Activated CD4-positive, alpha-beta memory T cell treated with anti-CD3 and anti-CD28 coated beads, Interleukin-2, amount 10 ng/mL, durations not matched to agents 7 days and 5 days (primary cell): ENCODE measurements at places on chromosomes 2 and 18. TPM values are rescaled to one million over a fixed set of nuclear protein-coding genes. Genes with fewer than 3 reads are reported as not detected.

GRCh38 chr2:2244508-2244907, 86.6 kb downstream of the MYT1L start:
- no peaks in the 10 kb centered on the region for H3K27me3 ChIP-seq
- no peaks in the 10 kb centered on the region for H3K36me3 ChIP-seq
- no peaks in the 10 kb centered on the region for H3K4me1 ChIP-seq
- H3K27ac ChIP-seq, result no peak overlapping the region
- no peak overlapping the region for H3K4me3 ChIP-seq

DNA sequence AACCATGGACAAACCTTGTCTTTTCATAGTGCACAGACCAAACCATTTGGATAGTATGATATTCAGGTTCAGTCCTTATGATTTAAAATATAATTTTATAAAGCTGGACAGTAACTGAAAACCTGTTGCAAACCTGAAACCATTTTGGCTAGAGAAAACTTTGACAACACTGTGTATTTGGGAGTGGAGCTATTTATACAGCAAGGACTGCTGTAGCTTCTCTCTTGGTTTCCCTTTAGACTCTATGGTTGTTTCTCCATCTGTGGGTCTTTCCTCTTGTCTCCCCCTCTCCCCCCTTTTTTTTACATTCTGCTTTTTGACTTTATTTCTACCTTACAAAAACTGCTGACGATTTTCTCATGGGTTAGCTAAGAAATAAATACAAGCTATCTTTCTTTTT, 581.7 kb downstream of the SLC4A3 start:
- H3K27me3 ChIP-seq, result no peaks in the 10 kb centered on the region
- no peaks in the 10 kb centered on the region for H3K36me3 ChIP-seq
- no peaks in the 10 kb centered on the region for H3K4me1 ChIP-seq
- H3K4me3 ChIP-seq, result no peak overlapping the region
- no peak overlapping the region for H3K27ac ChIP-seq

DNA sequence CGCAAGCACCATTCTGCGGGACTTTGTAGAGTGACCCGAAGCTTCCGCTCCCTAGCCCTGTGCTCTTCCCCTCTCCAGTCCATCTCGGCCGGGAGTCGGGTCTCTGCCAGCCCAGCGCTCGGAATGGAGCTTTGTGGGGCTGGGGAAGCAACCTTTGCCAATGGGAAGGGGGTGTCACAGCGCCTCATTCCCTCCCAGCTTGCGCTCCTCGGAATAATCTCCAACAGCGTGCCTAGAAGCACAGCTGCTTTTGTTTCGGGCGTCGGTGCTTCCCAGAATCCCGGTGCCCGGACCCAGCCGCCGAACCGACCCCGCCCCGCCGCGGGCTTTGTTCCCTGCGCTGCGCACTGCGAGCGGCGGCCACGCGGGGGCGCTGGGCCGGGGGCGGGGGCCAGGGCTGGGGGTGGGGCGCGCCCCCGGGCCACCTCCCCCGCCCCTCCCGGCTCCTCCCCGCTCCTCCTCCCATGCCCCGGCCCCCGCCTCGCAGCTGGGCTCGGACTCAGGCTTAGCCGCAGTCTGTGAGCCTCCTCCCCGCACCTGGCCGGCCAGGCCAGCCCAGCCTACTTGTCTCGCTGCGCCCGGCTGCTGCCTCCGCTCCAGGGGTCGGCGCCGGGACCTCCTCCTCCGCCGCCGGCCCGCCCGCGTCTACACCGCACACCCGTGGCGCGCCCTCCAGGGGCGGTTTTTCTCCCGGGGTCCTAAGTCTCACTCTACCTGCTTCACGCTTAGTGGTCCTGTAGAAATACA, 77.7 kb upstream of the SMAD2 start:
- DNase-seq, result peak; percentile 44
- H3K27me3 ChIP-seq, result peaks cover 44% of the 10 kb centered on the region
- no peak overlapping the region for H3K27ac ChIP-seq
- H3K4me3 ChIP-seq, result peak overlapping the region; percentile 58

- H3K27me3 ChIP-seq, result no peaks in the 10 kb centered on the region
- no peak for DNase-seq
- no peak overlapping the region for H3K4me3 ChIP-seq
- no peaks in the 10 kb centered on the region for H3K4me1 ChIP-seq
- no peak overlapping the region for H3K27ac ChIP-seq
Measured at GRCh38 chr2:57562495-57562894, 484.1 kb upstream of the VRK2 start.

DNA sequence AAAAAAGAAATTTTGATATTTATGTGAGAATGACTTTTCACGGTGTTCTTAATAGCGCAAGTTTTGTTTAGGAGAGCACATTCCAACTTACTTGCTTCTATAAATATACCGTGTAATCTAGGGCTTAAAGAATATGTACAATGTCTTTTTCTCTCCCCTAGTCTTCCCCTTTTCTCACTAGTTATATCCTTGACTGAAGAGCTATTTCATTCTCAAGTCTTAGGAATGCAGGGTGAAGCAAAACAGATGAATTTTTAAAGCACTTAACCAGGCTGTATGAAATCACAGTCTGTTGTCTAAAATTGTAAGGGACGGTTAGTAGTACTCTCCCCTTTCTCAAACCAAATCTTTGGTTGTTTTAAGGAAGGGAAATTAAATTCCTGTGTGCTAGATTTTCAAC, 29.6 kb upstream of the SLC30A6 start:
- H3K27me3 ChIP-seq, result no peaks in the 10 kb centered on the region
- peaks cover 22% of the 10 kb centered on the region for H3K36me3 ChIP-seq
- no peak for DNase-seq

Gene AFTPH
- total RNA-seq, result 39.2 TPM

Gene COL6A3
- 0.90 TPM for total RNA-seq

Gene GCG
- total RNA-seq, result not detected

Gene ERLEC1
- 33.3 TPM for total RNA-seq
